ENCODE measurements at places on chromosomes 6 and 20.

DNA sequence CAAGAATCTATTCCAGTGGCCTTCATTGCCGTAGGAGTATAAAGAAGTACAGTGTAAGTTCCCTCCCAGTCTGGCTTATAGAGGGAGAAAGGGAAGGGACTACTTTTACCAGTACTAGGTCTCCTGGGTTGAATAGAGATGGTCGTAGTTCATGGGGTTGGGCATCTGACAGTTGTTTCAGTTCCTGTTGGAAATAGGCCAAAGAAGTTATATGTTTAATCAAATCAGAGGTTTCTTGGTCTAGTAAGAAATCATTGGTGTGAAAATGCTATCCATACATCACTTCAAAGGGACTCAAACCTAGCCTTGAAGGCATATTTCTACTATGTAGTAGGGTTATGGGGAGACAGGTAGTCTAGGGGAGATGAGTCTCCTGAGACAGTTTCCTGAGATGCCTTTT lies 45.6 kb upstream of the MAN1A1 start:
- DNase-seq = no peak

GRCh38 chr6:84618046-84618752 lies 146.2 kb downstream of the TBX18 start:
- no peak for DNase-seq

DNA sequence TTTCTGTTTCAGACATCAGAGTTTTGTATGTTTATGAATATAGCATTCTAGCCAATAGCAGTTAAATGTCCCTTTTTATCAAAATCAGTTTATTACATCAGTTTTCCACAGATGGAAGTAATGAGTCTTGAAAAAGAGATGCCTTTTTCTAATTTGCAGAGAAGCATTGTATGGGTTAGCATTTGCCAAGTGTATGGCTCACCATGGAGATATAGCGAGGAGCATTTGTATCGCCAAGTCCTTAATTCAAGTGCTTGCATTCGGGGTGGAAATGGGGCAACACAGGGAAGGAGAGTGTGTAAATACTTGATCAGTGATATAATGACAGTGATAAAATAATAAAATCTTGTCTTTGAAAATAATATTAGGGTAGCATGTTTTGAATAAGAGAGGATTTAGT lies 42.9 kb downstream of the TXLNB start:
- DNase-seq = no peak

DNA sequence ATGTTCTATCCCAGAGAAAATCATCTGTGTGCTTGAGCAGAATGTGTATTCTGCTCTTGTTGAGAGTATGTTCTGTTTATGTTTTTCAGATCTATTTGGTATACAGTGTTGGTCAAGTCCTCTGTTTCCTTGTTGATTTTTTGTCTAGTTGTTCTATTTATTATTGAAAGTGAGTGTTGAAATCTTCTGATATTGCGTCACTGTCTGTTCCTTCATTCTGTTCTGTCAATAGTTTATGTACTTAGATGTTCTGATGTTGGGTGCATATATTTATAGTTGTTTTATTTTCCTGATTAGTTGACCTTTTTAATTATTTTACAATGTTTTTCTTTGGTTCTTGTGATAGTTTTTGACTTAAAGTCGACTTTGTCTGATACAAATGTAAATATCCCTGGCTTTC lies 458.7 kb upstream of the HSF2 start:
- DNase-seq = no peak

- DNase-seq = no peak
Measured at GRCh38 chr6:105069821-105070445, 109.9 kb downstream of the POPDC3 start.

DNA sequence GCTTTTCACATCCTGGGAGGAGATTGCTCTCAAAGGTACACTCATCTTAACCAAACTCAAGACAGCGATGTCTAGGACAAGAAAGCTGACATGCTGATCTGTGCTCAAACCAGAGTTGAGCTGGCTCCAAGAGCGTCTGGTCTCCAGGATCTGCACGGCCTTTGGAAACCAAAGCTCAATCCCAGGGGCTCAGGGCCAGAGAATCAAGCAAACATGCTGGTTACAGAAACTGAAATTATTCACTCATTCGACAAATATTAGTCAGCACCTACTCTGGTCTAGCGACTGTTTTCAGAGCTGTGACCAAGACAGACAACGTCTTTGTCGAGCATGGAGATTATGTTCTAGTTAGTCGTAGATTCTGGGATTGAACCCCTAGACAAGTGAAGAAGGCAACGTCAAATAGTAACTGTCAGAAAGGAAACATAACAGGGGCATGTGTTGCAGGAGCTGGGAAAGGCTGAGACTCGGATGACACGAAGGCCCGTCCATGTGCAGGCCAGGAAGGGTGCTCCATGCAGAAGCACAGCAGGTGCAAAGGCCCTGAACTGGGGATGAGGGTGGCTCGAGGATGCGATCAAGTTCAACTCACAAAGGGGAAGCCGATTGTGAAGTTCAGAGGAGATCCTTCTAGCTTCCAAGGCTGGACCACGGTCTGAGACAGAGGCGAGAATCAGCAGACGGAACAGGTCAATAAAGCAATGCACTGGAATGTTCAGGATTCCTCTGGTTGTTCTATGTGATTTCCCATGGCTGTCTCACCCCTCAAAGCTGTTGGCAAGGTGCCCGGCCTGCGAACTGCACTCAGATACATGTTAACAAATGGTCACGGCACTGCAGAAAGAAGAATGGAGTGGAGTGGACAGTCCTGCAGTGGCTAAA lies 12.5 kb upstream of the PCK1 start:
- DNase-seq = no peak

DNA sequence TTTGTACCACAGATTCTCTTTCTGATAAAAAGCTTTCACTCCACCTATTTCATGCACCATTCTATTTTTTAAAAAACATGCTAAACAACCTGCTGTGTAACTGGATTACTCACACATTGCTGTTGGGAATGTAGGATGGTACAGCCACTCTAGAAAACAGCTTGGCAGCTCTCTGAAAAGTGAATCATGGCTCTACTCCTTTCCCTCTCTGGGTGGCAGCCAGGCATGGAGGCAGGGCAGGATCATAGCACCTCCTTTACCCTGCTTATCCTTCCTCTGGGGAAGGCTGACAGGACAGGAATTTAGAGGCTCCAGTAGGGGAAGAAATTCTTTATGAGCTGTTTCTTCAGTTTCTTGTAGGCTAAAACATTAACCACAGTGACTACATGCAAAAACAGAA lies 6.7 kb upstream of the VNN2 start:
- no peak for DNase-seq

DNA sequence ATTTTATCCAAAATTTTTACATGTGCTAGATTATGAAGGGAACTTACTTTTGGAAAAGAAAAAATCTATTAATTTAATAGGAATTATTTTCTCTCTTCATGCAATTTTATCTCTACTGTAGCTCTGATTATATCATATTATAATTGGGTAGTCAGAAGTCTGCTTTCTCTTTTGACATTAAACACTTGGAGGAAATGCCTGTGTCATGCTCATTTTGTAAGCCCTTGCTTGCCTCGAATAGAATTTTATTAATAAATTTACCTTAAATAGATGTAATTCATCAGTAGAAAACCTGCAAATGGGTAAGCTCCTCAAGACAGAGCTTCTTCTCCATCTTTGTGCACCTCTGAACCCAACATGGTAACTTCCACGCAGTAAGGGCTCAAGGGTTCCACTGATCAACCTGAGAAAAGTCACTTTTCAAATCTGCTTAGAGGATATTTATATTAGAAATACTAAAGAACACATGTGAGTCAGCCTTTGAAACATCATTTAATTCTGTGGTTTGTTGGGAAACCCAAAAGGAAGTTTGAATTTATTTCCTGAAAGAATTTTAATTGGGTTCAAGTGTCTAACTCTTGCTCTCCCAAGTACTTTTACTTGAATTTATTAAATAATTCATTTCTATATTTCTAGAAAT lies 266.0 kb downstream of the ALDH8A1 start:
- no peak for DNase-seq

GRCh38 chr20:64102647-64103354 lies 4.6 kb downstream of the NPBWR2 start:
- no peak for DNase-seq

DNA sequence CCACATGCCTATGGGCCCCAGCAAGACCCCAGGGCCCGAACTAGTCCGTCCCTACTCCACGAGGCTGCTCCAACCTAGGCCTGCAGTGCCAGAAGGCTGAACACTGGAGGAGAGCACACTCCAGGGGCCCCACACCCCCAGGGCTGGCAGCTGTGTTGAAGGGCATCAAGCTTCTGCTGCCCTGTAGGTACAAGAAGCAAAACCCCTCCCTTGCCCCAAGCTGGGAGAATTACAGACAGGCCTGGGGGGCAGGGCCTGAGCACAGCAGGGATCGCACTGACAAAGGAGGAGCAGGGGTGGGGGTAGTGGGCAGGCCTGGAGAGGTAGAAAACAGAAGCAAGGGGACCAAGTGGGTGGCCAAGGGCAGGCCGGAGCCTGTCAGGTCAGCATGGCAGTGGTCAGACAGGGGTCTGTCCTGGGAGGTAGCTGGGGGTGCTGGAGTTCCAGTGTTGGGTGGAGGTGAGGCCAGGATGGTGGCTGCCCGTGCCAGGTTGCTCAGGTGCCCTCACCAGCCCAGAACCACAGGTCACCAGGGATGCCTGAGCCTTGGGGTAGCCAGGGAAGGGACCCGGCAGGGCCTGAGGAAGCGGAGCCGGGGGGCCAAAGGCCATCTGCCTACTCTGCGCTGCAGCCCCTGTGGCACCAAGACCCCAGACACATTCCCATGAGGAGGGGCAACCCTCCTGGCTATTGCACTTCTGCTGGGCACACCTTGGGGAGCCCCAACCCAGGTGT lies 2.9 kb upstream of the UCKL1 start:
- DNase-seq = no peak

- DNase-seq = no peak
Measured at GRCh38 chr6:152318278-152318677, 318.9 kb downstream of the SYNE1 start.

- DNase-seq = no peak
Measured at GRCh38 chr6:44558024-44558831, 170.7 kb downstream of the CDC5L start.

- DNase-seq = no peak
Measured at GRCh38 chr6:109902870-109903269, 75.2 kb upstream of the GPR6 start.

GRCh38 chr6:32184084-32184640 lies at the start of gene AGER:
TSS of gene AGER (minus strand) at chr6:32184253. CDS start at chr6:32184222, 31 bp downstream.
- DNase-seq = no peak

- no peak for DNase-seq
Measured at GRCh38 chr6:33426590-33427511, 7.0 kb downstream of the SYNGAP1 start.

DNA sequence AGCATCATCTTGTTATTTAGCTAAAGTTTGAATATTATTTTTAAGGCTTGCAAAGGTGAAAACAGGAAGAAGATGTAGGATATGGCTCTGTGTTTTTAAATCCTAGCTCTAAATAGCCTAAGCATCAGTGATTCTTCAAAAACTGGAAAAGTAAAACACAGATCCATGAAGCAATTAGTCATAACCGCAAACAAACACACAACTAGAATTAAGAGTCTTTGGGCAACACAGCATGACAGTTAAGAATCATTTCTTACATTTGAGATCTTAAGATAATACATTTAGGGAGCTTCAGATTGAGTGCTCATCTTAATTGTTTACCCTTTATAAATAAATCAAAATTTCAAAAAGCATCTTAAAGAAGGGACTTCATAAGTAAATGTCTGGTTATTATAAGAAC lies 115.8 kb upstream of the MAP7 start:
- DNase-seq = no peak

- no peak for DNase-seq
Measured at GRCh38 chr6:136230219-136230853, 19.8 kb downstream of the MTFR2 start.

DNA sequence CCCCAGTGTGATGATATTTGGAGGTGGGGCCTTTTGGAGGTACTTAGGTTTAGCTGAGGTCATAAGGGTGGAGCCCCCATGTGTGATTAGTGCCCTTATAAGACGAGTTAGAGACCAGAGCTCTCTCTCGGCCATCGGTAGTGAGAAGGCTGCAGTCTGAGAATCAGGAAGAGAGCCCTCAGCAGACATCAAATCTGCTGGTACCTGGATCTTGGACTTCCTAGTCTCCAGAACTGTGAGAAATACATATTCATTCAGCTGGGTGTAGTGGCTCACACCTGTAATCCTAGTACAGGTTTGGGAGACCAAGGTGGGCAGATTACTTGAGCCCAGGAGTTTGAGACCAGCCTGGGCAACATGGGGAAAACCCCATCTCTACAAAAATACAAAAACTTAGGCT lies 48.7 kb upstream of the DDR1 start:
- DNase-seq = no peak

- DNase-seq = peak; percentile 2
Measured at GRCh38 chr6:157646012-157646411, 177.0 kb upstream of the SNX9 start.

GRCh38 chr20:2297357-2297728 lies 1.5 kb downstream of the TGM3 start:
- no peak for DNase-seq

GRCh38 chr6:105235155-105235554 lies 55.3 kb upstream of the POPDC3 start:
- DNase-seq = no peak

- DNase-seq = no peak
Measured at GRCh38 chr20:14113416-14113815, 118.1 kb downstream of the MACROD2 start.

DNA sequence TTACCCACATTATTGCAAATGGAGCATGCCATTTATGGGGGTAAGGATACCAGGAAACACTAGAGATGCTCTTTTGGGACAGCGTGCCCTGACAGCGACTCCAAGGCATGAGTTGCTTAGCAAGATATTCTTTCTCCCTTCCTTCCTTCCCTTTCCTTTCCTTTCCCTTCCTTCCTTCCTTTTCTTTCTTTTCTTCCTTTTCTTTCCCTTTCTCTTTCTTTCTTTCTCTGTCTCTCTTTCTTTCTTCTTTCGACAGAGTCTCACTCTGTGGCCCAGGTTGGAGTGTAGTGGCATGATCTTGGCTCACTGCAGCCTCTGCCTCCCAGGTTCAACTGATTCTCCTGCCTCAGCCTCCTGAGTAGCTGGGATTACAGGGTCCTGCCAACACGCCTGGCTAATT lies 3.3 kb downstream of the MUCL3 start:
- DNase-seq = no peak

GRCh38 chr6:113486199-113486598 lies 370.9 kb upstream of the MARCKS start:
- peak; percentile 42 for DNase-seq

DNA sequence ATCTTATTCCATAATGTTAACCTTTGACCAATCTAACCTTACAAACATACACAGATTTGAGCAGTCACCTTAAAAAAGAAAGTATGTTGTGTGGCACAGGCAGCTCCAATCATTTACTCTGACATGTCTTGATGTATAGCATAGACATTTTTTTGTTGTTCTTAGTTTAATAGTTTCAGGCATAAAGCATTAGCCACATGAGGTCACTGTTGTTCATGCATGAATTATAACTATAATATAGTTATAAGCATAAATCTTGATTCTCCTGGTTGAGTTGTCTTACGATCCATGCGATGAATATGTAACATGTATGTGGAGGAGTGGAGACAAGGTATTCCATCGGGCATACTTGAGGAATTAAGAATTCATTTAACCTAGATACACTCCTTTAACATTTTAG lies 26.1 kb upstream of the NKAIN2 start:
- DNase-seq = no peak

GRCh38 chr6:144316862-144317195 lies 31.7 kb downstream of the UTRN start:
- no peak for DNase-seq
